ENCODE measurements at places on chromosomes 16 and 17.
A peak's percentile ranks its signal among the peaks of the same experiment; 100 is the strongest.

GRCh38 chr16:85689285-85689949 lies 663 bp upstream of the GINS2 start:
- no peak for DNase-seq

DNA sequence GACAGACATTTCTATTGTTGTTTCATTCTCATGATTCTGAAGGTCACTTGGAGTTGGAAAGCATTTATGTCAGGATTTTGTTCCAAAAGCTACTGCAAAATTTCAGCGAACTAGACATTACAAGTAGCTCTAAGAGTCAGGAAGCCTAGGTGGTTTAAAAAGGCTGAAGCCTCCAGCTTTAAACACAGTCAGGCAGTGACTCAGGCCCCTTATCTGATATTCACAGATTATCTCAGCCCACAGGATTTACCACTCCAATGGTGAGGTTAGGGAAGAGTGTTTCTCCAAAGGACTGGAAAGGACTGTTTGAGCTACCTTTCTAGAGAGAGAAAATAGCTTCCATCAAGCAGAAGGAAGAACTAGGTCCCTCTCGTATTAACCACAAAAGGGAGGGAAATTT lies 624.4 kb upstream of the C16orf82 start:
- DNase-seq = no peak

GRCh38 chr17:17580662-17581470 lies 10.6 kb downstream of the PEMT start:
- no peak for DNase-seq

DNA sequence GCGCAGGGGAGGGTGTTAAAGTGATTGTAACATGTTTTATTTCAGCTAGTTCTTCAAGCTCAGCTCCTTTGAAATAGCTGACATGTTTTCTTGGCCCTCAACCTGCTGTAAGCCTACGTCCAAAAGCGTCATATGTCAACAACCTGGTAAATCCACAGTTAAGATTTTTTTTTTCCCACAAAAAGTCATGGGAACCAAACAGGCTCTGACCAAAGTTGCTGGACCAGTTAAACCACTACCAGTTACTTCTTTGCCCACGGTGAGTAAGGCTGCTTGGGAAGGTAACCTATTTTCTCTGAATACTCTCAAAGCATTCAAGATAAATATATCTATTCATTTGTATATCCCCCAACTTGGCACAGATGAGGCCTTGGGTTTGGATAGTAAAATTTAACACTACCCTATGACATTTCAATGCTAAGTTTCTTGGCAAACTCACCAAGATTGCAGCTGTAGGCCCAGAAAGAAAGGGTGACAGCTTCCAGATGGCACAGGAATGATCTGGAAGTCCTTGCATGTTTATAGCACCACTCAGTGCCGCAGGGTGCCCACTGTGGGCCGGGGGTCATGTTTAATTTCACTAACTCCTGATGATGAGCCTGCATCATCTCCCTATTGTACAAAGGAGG lies 166.2 kb downstream of the XYLT1 start:
- DNase-seq = no peak

DNA sequence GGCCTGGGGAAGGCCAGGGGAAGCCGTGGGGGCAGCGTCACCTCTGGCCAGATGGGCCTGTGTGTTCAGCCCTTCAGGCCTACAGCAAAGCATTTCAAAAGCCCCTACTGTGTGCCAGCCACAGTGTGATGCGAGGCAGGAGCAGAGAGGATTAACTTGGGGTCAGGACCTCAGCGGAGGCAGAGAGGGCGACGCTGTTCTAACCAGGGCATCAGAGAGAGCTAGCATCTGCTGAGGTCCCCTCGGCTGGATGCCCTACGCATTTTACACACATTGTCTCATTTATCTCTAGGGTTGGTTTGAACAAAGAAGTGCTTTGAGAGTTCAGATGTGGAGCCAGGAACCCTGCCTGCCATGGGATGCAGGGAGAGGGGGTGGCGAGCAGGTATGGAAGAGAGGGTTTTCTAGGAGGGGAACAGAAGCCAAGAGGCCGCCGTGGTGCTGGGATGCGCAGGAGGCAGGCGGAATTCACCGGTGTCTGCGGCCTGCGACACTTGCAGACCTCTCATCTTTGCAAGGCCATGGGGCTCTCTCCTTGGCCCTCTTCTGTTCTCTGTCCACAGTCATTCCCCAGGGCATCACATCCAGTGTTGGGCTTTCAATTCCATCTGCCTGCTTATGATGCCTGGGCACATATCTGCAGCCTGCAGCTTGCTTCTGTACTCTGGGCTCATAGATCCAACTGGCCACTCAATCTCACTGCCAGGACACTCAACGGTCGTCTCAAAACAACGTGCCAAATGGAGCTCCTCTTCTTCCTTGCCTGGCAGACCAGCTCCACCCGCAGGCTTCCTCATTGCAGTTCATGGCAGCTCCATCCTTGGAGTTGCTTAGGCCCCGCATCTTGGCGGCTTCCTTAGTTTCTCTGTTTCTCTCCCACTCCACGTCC lies 8.1 kb upstream of the NKD1 start:
- no peak for DNase-seq

DNA sequence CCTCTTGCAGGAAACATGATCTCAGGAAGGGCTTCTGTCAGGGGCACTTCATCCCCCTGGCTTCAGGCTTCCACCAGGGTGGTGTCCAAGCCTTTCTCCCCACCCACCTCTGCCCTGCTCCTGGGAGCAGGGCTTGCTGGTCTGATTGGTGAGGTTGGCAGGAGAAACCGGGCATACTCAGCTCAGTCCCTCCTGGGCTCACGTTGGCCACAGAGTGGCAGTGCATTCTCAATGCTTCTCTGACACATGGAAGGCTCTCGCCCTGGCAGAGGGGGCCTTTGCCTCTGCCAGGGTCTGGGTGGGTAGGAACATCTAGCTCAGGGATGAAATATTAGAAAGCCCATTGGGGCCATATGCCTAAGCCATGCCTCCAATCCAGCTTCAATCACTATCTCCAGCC lies 142.8 kb downstream of the AXIN2 start:
- no peak for DNase-seq

GRCh38 chr16:82395212-82395611 lies 225.2 kb upstream of the MPHOSPH6 start:
- no peak for DNase-seq

DNA sequence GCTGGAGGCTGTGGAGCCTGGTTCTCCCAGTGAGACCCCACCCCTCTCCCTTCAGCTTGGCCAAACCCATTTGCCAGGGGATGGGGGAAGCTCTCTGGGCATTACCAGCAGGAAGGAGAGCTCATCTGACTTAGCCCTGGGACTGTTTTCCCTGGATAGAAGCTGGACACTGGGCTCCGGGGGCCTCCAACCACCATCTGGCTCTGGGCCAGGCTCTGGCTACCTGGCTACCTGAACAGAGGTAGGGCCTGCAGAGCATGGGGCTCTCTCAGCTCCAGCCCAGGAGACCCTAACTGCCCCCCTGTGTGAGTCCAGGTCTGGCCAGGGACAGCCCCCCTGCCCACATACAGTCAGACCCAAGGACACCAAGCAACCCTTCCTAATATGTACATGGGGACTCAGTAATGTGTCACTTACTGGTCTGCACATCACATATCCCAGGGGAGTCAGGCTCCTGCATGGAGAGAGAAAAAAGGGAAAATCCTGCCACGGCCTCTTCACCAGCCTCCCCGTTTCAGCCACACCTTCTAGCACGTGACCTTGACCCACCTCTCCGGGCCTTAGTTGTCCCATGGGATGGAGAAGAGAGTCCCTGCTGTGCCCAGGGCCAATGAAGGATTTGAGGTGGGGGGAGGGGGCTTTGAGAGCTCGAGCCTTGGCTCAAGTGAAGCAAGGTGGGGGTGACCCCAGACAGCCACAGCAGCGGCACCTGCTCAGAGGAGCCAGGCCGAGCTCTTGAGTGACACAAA lies 13.8 kb downstream of the CNGB1 start:
- no peak for DNase-seq

DNA sequence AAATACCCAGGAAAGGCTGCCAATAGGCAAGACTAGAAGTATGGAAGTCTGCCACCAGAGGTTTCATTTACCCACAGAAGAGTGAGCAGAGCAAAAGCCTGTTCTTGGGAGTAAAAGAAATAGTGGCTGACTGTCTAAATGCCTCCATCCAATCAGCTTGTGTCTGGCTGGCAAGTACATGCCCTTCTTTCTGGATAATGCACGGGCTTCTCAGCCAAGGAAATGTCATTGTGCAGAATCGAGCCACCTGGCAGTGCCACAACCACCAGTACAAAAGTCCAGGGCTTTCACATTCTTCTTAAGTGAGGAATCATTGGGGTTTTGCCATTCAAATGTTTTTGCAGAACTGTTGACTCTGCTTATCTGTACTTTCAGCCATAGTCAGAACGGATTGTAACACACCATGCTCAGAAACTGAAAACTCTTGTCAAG lies 10.1 kb upstream of the ERCC4 start:
- no peak for DNase-seq

- DNase-seq = no peak
Observed at GRCh38 chr16:86087896-86088230, 188.9 kb downstream of the IRF8 start.

DNA sequence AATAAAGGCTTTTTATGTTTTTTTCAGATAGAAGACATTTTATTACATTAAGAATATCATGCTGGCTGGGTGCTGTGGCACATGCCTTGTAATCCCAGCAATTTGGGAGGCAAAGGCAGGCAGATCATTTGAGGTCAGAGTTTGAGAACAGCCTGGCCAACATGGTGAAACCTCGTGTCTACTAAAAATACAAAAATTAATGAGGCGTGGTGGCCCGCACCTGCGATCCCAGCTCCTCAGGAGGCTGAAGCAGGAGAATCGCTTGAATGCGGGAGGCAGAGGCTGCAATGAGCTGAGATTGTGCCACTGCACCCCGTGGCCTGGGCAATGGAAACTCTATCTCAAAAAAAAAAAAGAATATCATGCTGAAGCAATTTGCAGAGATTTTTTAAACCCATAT lies 29.1 kb upstream of the HAPSTR1 start:
- DNase-seq = no peak

DNA sequence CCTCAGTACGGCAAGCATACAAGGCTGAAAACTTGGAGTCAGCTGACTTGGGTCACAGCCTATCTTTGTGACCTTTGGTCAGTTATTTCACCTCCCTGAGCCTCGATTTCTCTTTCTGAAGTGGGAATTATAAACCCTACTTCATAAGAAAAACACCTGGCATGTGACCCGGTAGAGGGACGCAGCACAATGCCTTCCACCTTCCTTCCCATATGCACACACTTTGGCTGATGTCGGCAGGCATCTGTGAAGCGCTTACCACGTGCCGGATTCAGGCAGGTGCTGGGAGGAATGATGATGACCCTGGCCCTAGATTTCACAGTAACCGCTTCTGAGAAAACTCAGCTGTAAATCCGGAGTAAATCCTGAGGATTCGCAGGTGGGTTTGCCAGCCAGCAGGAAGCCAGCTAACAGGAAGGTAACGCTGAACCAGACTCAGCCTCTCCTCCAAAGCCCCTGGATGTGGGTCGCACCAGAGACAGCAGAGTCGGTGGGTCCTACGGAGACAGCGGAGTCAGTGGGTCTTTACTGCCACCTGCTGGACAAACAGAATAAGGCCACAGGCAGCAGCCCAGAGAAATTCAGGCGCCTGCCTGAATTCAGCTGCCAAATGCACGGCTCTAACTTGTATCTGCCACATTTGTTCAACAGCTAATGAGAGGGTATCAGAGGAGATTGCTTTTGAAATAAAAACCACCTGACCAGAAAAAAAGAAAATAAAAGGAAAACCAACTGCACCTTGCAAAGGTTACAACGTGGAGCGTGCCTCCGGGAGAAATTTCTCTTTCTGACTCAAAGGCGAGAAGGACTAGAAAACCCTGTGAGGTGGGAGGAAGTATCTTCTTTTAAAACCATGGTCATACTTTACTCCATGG lies 16.6 kb downstream of the COPRS start:
- DNase-seq = peak; percentile 53

GRCh38 chr16:58402796-58403195 lies 10.5 kb downstream of the GINS3 start:
- DNase-seq = no peak

- DNase-seq = no peak
Observed at GRCh38 chr16:12289175-12290063, 312.9 kb downstream of the SNX29 start.

- no peak for DNase-seq
Observed at GRCh38 chr17:36885153-36885735, 52.0 kb upstream of the LHX1 start.

- no peak for DNase-seq
Observed at GRCh38 chr16:53768593-53768992, 64.6 kb downstream of the FTO start.

DNA sequence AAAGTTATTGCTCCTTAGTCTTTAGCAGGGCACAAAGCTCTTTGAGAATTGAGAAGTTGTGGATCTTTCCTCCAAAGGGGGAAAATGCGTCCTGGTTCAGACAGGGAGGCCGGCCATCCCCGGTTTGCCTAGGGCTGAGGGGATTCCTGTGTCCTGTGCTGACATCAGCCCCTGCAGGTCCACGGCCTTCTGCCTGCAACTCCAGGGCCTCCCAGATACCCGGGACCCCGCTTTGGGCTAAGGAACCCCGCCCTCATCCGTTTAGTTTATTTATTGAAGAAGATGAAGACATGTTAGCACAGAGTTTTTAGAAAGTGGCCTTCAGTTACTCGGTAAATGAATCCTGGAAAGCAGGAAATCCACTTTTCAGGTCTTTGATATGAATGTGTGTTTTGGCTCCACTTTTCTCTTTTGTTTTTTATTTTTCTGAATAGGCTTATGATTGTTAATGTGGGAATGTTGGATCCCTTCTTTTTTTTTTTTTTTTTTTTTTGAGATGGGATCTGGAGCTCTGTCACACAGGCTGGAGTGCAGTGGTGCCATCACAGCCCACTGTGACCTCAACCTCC lies 65.6 kb downstream of the CRISPLD2 start:
- DNase-seq = no peak

GRCh38 chr16:86498155-86498670 lies 12.1 kb upstream of the FOXF1 start:
- no peak for DNase-seq

DNA sequence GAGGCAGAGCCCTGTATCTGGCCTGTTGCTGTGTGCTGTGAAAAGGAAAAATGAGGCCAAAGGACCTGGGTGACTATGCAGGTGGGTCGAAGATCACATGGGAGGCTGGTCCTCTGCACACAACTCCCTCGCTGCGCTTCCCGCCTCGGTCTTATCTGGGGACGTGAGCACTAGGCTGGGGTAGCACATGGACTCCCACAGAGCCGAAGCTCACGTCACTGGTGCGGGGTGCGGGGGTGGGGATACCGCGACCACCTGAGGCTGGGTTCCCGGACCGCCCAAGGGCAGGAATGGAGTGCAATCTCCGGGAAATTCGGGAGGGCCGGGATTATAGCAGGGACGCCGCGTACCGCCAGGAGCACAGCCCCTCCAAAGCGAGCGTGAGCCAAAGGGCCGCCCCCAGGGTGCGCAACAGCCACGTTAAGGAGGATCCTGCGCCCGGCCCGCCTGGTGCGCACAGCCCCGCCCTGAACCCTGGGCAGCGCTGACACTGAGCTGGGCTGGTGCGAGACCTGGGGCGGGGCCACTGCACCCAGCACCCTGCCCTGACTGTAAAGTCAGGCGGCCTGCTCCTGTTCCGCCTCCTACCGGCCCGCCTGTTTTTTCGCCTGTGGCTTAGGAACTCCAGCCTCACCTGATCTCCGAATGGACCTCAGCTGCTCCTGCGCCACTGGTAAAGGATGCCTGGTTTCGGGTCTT lies 4.8 kb downstream of the MT1A start:
- peak; percentile 76 for DNase-seq

All from stimulated activated CD4-positive, alpha-beta T cell treated with anti-CD3 and anti-CD28 coated beads, Interleukin-4, amount 100 ng/mL, for 1 hour (primary cell).